ENCODE measurements at places on chromosomes 7 and 10.

GRCh38 chr10:121591186-121591585 is 7.1 kb downstream of the FGFR2 start:
- no peak for DNase-seq

DNA sequence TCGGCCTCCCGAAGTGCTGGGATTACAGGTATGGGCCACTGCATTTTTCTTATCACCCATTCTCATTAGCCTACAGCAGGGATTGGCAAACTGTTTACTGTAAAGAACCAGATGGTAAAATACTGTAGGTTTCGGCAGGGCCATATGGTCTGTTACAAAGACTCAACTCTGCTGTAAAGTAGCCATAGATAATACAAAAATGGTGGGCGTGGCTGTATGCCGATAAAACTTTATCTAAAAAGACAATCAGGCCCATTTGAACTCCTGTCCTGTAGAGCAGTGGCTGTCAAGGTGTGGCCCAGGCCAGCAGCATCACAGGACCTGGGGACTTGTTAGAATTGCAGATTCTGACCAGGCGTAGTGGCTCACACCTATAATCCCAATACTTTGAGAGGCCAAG is 134.3 kb downstream of the CUX1 start:
- no peak for DNase-seq

- no peak for DNase-seq
Observed at GRCh38 chr10:98488669-98489430, 42.1 kb upstream of the HPS1 start.

DNA sequence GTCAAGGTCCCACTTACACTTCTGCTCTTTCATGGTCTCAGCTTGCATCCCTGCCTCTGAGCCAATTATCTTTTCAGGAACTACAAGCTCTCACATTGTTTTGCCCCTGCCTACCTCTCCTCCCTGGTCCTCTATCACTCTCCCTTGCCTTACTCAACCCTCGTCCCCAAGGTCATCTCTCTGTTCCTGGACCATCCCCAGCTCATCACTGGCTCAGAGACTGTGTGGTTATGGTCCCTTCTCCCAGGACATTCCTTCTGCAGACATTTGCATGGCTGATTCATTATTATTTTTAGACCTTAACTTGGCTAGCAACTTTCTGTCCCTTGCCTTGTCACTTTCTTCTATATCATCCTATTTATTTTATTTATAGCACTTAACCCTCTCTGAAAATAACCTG is 17.8 kb upstream of the GPAM start:
- DNase-seq = no peak

- DNase-seq = no peak
Observed at GRCh38 chr10:96619120-96619519, 32.3 kb upstream of the TM9SF3 start.

- DNase-seq = no peak
Observed at GRCh38 chr10:71646592-71647292, 72.8 kb downstream of the C10orf105 start.

GRCh38 chr10:53236941-53237340 is 464.4 kb upstream of the MBL2 start:
- no peak for DNase-seq

DNA sequence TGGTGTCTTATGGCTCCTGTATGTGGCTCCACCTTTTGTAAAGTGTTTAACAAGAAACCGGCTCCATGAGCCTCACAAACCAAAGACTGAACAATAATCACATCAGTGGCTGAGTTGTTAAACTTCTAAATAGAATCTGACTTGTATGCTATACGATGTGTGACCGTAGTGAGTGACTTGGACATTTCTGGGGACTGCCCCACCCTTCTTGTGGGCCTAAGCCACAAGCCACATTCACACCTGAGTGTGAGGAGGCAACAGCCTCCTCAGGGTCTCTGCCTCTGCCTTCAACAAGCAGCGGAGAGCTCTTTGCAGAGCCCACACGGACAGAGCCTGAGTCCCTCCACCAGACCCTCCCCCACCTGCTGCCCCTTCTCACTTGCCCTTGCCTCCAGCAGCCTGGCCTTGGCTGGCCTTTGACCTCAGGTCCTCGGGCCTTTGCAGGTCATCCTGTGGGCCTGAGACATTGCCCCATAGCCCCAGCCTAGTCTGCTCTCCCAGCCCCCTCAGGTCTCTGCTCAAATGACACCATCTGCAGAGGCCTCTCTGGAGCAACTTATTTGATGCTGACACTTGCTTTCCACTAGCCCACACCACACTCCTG is 156.8 kb upstream of the TNS3 start:
- DNase-seq = no peak

GRCh38 chr7:37430640-37431039 is 18.0 kb downstream of the ELMO1 start:
- DNase-seq = no peak

DNA sequence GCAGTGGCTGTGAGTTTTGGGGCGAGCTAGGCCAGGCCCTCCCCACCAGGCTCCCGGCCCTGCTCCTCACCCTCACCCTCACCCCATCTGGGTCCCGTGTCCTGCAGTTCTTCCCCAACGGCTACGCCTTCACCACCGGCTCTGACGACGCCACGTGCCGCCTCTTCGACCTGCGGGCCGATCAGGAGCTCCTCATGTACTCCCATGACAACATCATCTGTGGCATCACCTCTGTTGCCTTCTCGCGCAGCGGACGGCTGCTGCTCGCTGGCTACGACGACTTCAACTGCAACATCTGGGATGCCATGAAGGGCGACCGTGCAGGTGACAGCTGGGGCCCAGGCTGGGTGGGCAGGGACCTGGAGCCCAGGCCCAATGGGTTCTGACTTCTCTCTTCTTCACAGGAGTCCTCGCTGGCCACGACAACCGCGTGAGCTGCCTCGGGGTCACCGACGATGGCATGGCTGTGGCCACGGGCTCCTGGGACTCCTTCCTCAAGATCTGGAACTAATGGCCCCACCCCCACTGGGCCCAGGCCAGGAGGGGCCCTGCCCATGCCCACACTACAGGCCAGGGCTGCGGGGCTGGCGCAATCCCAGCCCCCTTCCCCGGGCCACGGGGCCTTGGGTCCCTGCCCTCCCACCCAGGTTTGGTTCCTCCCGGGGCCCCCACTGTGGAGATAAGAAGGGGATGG is 4.9 kb downstream of the GNB2 start:
- DNase-seq = no peak

- no peak for DNase-seq
Observed at GRCh38 chr7:107836237-107837144, 33.5 kb upstream of the SLC26A3 start.

GRCh38 chr7:49341849-49342248 is 417.5 kb downstream of the CDC14C start:
- no peak for DNase-seq

- DNase-seq = no peak
Observed at GRCh38 chr7:145030754-145031153, 194.9 kb upstream of the TPK1 start.

- no peak for DNase-seq
Observed at GRCh38 chr7:95758187-95758586, 14.2 kb upstream of the DYNC1I1 start.

- no peak for DNase-seq
Observed at GRCh38 chr7:3482147-3482921, 181.3 kb downstream of the SDK1 start.

Measured in stimulated activated CD4-positive, alpha-beta T cell treated with anti-CD3 and anti-CD28 coated beads, TNF-alpha, amount 100 ng/mL, for 1 hour (primary cell).